H4 (cell line): ENCODE measurements at places on chromosomes 2 and 18. TPM values are rescaled to one million over a fixed set of nuclear protein-coding genes. Genes with fewer than 3 reads are reported as not detected.

DNA sequence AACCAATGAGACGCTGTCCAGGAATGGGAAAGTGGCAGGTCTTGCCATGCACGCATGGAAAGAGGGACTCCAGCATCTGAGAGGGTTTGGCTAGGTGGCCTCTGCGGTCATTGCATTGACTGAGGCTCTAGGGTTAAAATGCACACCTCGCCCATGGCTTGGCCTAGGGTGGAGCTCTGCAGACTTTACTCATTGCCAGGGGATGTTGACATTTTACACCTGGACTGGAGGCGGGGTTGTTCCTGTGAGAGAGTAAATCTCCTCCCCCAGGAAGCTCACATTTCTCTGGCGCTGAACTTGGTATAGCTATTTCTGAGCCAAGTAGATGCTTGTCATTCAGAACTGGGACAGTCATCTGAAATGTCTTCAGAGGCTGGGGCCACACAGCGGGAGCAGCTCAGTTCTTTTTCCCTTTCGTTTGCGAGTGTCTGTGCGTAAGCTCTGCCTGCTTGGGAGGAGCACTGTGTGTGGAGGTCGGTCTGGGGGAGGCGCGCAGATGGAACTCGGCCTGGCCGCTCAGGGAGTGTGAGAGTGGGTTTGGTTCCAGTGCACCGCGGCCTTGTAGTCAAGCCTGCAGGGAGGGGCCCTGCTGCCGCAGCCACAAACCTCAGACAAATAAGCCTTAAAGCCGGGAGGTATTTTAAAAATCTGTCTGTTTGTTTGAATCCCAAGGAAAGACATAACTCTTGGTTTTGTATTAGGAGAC lies 76.5 kb downstream of the LPIN1 start:
- no peak for DNase-seq

DNA sequence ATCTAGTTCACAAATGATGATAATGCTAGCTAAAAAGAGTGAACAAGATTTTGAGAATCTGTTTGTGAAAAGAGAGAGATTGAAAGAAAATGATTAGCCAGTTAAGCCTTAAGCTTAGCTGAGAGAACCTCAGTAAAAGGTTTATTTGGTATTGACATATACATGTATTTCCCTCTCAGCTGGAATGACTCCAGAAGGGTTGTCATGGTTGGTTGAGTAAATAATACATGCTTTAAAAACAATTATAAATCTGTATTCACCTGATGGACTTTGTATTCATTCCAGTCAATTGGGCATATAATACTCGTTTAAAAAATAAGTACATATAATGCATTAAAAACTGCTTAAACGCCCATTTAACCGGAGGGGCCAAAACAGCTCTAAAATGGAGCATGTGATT lies 181.4 kb downstream of the GRB14 start:
- DNase-seq, result no peak

DNA sequence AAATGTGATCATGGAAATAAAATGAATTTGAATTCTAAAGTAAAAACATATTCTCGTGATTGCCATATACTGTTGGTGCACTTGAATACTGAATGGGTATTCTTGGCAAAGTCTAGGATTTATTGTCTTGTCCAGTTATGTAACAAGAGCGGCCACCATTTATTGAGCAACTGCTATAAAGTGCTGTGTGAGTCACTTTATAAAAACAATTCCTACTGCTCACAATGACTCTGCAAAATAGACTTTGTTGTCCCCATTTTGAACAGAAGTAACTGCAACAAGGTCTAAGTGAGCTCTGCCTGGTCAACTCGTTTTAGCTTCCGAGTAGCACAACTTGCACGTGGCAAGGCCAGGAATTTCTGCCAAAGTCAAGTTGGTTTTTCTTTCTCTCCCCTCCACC lies 995.6 kb upstream of the FANCL start:
- DNase-seq, result peak; percentile 83

GRCh38 chr18:61080954-61081528 lies 252.2 kb upstream of the CDH20 start:
- DNase-seq, result no peak

- peak; percentile 72 for DNase-seq
Observed at GRCh38 chr2:105454801-105455485, 56.1 kb upstream of the FHL2 start.

DNA sequence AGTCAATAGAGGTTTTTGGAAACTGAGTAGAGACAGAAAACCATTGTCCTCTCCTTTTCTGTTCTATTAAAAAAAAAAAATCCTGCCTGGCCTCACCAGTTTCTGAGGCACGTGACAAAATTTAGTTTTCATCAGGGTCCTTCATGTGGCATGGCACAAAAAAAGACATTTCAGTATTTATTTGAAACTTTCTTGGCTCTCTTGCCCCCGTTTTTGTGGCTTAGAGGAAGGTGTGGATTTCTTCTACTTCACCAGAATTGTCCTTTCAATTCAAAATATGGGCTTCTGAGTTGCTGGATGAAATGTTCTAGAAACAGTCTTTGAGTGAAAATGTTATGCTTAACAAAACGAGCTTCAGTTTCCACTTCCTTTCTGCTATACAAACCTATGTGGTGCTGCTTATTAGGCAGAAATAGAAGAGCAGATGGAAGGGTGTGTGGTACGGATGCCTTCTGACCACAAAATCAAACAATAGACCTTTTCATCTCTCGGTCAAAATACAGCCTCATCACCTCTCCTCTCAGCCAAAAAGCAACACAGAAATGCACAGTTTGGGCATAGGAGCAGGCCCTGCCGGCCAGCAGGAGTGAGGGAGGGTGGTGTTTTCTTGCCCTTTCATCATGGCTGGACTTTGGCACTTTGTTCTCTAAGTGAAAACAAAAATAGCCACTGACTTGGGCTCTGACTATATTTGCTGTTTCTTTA lies 89.2 kb downstream of the SH3RF3 start:
- peak; percentile 59 for DNase-seq

- peak; percentile 48 for DNase-seq
Observed at GRCh38 chr2:102841107-102841840, 79.4 kb downstream of the TMEM182 start.

GRCh38 chr2:197152451-197153228 lies 157.9 kb downstream of the ANKRD44 start:
- no peak for DNase-seq

DNA sequence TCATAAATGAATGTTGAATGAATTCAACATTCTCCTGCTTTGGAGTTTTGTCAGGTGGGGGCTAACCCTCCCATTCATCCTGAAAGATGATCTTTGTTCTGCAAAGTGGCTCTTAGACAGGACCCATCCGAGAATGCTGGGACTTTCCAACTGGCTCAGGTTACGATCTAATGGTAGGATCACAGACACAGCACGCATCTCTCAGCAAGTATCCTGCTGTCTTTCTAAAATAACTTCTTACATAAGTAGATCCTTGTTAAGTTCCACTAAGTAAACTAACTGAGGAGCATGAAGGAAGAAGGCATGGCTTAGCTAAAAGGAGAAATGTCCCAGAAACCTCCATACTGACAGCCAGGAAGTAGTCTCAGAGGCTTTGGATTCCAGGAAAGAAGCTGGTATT lies 23.7 kb downstream of the CYP27A1 start:
- DNase-seq, result no peak

DNA sequence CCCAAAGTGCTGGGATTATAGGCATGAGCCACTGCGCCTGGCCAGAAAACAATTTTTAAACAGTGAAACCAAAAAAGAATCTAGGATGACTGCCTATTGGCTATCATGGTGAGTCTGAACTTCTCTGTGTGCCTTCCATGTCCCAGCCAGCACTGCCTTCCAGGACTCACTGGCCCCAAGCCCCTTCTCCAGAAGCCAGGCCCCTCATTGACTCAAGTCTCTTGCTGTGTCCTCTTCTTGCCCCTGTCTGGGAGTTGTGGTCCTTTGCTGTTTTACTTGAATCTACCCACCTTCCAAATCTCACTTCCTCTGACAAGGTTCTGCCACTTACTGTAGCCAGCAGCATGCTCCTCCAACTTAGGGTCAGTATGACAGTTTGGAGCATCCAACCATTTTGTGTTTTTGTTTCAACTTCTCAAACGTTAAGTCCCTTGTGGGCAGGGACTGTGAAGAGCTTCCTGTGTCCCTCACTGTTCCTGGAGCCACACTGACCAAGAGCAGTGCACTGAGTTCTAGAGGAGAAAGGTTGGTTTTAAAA lies 41.7 kb downstream of the ST3GAL5 start:
- no peak for DNase-seq

DNA sequence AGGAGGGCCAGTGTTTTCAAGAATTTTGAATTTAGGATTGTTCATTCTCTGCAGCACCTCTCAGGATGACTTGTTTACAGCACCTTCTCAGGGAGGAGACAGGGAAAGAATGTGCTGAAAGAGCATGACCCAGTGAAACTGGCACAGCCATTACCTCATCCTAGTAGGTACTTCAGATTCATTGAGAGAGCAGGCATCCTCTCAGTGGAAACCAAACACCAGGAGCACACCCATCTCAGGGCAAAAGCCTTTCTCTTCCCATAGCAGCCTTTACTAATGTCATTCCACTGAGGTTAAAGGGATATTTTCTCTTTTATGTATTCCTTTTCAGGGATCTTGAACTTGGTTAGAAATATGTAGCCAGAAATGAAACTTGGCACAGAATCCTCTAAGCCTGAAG lies 2.6 kb downstream of the MAP2 start:
- DNase-seq, result peak; percentile 77

DNA sequence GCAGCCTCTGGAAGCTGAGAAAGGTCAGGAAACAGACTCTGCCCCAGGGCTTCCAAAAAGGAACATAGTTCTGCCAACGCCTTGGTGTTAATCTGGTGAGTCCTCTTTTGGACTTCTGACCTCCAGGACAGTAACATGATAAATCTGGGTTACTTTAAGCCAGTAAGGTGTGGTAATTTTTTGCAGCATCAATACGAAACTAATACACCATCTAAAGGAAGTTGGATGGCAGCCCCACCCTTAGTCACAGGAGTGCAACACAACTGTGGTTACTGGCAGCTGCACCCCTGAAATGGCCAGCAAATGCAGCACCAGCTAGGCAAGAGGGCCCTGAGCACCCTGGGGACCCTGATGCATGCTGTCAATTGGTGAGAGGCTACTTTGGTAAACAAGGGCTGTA lies 25.8 kb downstream of the CREG2 start:
- DNase-seq, result no peak

DNA sequence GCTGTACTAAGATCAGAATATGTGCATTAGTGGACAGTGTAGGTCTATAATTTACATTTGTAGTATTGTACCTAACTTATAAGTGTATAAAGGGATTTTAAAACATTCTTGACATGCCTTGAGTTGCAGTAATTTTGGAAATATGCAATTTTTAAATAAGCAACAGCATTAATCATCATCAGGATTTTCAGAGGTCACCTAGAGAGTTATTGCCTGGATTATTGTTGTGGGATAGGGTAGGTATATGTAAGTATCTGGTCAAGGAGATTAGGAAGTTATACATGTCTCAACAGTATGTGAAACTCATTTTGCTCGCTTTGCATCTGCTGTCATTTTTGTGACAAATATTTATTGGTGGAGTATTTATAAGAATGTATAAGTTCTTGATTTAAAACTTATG lies 184.2 kb downstream of the WDR7 start:
- DNase-seq, result no peak

GRCh38 chr2:198659096-198659870 lies 798.5 kb downstream of the SATB2 start:
- no peak for DNase-seq

- DNase-seq, result no peak
Observed at GRCh38 chr2:84251651-84252302, 207.3 kb downstream of the SUCLG1 start.

DNA sequence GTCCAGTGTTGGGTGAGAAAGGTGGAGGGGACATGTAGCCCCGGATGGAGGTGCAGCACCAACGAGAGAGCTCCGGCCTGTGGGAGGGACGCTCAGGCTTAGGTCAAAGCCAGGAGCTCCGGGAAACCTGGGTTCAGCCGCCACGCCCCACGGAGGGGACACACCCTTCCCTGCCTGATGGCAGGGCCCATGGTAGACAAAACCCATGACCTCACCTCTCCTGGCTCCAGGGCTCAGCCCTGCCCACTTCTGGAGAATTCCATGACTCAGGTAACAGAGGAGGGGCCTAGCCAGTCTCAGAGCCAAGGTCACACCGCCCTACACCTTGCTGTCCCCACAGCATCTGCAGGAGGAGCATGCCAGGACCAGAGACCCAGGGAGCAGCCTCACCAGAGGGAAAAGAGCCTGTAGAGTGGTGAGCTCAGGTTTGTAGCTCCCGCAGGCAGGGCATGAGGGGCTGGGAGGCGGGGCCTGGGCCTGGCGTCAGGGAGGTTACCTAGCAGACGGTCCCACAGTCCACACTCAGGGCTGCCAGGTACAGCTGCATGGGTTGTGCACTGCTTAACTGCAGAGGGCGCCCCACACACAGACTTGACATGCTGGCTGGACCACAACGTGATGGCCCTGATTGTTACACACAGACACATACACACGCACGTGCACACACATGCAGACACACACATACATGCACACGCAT lies 70.8 kb upstream of the SMAD7 start:
- peak; percentile 50 for DNase-seq

DNA sequence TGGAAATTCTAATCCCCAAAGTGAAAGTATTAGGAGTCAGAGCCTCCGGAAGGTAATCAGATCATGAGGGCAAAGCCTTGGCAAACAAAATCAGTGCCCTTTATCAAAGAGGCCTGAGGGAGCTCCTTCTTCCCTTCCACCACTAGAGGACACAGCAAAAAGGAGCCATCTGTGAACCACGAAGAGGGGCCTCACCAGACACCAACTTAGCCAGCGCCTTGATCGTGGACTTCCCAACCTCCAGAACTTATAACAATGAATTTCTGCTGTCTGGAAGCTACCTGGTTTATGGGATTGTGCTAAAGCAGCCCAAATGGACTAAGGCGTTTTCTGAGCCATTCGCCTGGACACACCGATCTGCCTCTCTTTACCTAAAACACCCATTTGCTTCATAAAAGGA lies 133.1 kb downstream of the EIPR1 start:
- DNase-seq, result no peak

Gene SERPINB12
- not detected in 2 replicates for total RNA-seq

Gene TGFA
- total RNA-seq, result 19.7 and 32.2 TPM in 2 replicates

Gene CNRIP1
- total RNA-seq, result 19.7 and 32.6 TPM in 2 replicates

Gene ZNF519
- total RNA-seq, result 3.1 and 8.6 TPM in 2 replicates

Gene NAPG
- 26.6 and 30.8 TPM in 2 replicates for total RNA-seq

Gene RMC1
- total RNA-seq, result 32.1 and 32.6 TPM in 2 replicates

Gene ABCG5
- total RNA-seq, result not detected in 2 replicates

Gene SCYGR4
- not detected in 2 replicates for total RNA-seq

Gene FSHR
- total RNA-seq, result 0.29 TPM in 1 of 2 replicates, not detected in the other

Gene ACMSD
- not detected in 2 replicates for total RNA-seq

Gene PRKAG3
- not detected in 2 replicates for total RNA-seq

Gene CD207
- not detected in 2 replicates for total RNA-seq
